ENCODE measurements at places on chromosomes 5 and 9.

DNA sequence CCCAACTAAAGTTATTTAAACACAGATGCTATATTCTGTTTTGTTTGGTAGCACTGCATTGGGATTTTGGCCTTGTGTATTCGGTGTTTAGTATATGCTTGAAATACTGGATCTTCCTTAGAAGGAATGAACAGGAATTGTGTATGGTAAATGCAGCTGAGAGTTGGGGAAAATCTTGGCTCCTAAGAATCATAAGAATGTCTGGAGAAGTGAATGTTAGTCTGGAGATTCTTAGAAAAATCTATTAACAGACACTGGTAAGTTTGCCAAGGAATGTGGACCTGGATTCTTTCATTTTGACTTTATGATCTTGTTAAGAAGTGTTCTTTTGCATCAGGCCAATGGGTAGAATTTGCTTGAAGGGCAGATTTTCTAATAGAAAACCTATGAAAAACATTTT lies 38.9 kb downstream of the SNX30 start:
- peak; percentile 29 for DNase-seq

DNA sequence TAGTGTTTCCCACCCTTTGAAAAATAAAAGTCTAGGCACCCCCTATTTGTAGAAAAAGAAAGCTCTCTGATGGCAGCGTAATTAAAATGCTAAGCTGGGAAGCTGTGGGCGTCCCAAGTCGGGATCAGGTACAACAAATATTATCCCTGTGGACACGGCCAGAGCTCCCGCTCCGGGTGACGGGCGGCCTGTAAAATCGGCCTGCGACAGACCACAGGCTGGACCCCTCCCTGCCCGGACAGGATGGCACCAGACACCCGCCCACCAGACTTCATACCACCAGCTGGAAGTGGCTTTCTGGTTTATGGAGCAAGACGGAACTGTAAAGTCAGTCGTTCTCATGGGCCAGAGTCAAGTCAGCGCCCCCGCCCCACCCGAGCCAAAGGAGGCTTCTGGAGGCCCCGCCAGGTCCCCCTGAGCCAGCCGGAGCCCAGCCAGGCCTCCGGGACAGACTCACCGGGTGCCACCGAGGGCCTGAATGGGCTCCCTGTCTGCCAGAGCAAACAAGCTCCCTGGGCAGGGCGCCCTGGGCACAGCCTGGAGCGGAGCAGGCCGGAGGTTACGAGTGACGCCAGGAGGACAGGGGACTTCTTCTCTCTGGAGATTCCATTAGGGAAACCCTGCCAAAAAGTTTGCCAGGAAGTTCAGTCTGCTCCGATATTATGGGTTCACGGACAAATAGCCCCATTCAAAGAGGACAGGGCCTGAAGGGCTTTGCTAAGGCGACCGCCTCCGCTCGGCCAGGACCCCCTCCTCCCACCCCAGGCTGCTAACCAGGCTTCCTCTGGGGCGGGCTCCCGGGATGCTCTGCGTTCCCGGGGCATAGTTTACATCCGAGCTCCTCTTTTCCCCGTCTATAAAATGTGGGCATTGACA lies 173.7 kb downstream of the ERCC6L2 start:
- DNase-seq: no peak

DNA sequence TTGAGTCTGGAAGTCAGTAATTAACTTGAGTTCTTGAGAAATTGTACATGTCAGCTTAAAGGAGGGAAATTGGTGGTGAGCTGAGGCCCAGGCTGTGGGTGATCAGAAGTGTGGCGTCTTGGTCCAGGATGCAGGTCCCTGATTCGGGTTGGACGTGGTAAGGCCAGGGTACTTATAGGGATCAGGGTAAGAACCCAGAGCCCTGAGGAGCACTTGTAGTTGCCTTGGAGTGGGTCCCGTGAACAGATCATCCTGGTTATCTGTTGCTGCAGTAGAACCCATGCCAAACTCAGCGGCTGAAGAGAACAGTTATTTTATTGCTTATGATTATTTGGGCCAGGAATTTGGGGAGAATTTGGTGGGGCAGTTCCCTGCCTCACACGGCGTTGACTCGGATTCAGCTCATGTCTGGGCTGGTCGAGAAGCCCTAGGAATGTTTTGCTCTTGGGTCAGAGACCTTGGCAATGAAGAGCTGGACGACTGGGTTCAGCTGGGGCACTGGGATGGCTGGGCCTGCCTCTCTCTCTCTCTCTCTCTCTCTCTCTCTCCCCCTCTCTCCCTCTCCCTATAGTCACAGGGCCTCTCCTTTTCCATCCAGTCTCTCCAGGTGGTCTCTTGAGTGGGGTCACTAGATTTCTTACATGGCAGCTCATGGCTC lies 73.1 kb downstream of the PDZD2 start:
- no peak for DNase-seq

- DNase-seq: no peak
These were observed 2180.4 kb upstream of the WWC1 start for GRCh38 chr5:166111021-166111420.

GRCh38 chr9:37984672-37985611 lies 81.0 kb upstream of the SLC25A51 start:
- DNase-seq: peak; percentile 71

GRCh38 chr9:92463984-92464383 lies 18.3 kb downstream of the ASPN start:
- peak; percentile 83 for DNase-seq

- DNase-seq: peak; percentile 31
These were observed 146.9 kb downstream of the GOLPH3 start for GRCh38 chr5:32027093-32027716.

DNA sequence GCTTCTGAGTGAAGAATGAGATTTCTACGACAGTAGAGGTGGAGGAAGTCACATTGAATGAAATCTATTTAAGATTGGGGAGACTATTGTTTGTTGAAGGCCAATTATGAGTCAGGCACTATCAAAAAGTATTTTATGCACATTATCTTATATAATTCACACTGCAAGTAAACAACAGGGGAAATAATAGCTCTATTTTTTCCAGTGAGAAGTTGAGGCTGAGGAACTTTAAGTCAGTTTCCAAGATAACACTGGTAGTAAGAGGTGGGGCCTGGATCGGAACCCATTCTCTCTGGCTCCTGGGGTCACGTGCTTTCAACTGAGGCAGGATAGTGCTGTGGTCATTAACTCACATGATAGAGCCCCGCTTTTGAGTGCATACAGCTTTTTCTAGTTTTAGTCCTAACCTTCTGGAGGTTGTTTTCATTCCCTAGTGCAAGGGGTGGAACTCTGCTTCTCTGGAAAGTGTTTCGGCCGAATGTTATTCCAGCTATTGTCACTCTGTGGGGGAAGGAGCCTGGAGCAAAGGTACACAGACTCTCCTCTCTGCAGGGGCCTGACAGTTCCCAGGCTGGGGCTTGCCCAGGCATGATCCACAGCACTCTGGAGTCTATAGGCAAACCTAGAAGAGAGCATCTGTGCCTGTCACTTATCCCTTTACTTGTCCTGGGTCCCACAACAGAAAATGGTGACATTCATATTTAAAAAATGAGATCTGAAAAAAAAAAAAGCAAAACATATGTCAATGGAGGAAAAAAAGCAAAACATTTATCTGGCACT lies 352.4 kb upstream of the ACTBL2 start:
- peak; percentile 34 for DNase-seq

- peak; percentile 13 for DNase-seq
These were observed 352.6 kb upstream of the PANK3 start for GRCh38 chr5:168931638-168932345.

- peak; percentile 82 for DNase-seq
These were observed 435.9 kb downstream of the BNC2 start for GRCh38 chr9:16434526-16434925.

- no peak for DNase-seq
These were observed 29.7 kb downstream of the MRPL36 start for GRCh38 chr5:1769752-1770442.

- no peak for DNase-seq
These were observed 131.0 kb upstream of the SPRY4 start for GRCh38 chr5:142455856-142456255.

DNA sequence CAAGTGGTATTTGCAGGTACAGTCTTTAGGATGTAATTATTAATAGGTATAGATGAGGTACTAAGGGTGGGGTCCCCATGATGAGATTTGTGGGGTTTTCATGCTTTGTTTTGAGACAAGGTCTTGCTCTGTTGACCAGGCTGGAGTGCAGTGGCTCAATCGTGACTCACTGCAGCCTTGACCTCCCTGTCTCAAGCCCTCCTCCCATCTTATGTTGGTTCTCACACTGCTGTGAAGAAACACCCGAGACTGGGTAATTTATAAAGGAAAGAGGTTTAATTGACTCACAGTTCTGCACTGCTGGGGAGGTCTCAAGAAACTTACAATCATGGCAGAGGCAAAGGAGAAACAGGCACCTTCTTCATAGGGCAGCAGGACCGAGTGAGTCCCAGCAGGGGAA lies 217.5 kb downstream of the CDK5RAP2 start:
- DNase-seq: peak; percentile 42

DNA sequence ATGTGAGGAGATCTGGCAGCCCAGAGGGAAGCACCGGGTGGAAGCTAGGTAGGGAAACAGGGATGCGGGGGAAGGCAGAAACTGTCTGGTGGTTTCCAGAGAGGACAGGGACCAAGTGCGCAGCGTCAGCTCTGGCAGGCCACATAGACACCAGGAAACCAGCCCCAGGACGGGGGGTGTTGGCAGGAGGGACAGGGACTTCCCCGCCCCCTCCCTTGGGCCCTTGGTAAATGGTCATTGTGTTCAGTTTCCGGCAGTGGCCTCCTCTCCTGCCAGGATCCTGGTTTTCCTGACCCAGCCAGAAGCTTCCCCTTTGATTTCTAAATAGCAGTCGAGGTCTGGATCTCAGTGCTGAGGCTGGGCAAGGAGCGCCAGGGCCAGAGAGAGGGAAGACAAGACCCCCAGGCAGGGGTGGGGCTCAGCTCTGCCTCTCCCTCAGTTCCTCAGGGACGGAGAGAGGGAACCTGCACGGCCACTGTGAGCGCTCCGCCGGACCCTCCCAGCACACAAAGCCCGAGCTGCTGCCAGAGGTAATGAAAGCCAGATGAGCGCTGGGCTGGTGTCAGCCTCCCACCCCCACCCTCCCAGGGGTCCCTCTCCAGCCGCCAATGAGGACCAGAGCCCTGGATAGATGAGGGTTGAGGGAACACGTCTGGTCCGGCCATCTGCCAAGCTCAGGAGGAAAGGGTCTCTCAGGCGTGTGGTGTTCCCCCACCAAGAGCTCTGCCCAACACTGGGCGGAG lies 1.8 kb downstream of the RALGDS start:
- no peak for DNase-seq

- DNase-seq: no peak
These were observed 74.2 kb upstream of the FBXL7 start for GRCh38 chr5:15425766-15426165.

DNA sequence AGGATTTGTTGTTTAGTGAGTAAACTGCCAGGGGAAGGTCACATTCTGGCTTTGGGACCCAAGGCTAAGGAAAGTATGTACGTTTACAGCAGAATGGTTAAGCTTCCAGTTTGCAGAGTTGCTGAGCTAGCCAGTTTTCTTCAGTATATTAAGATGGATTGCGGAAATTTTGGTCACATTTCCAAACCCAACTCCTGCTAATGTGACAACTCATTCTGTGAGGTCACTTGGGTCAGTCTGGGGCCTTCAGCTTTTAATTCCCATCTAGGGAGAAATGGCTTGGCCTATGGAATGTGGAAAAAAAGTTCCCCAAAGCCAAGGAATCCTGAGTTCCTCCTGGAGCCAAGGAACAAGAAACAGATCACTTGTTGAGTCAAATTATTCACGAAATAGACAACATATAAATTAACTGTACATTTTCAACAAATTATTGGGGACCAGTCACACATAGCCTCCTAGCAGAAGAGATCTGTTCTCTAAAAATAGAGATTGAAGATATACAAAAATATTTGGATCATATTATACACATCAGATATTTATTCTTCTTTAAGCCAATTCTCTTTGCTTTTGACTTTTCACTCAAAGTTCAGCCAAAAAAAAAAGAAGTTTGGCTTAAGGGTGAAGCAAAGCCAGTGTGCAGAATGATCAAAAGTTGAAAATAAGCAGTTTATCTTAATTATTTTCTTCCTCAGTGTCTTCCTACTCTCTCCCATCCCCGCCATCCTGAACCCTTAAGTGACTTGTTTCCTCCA lies 8.8 kb downstream of the KCNV2 start:
- no peak for DNase-seq
